ENCODE measurements at places on chromosomes 1 and 21. TPM values are rescaled to one million over a fixed set of nuclear protein-coding genes. Genes with fewer than 3 reads are reported as not detected.

The FTCD gene
- 0.41 TPM for total RNA-seq

GRCh38 chr1:109643385-109644230, 12.3 kb upstream of the GSTM4 start:
- no peak for DNase-seq

- DNase-seq = no peak
Measured at GRCh38 chr1:82086739-82087138, 286.0 kb downstream of the ADGRL2 start.

The CDC42BPA gene
- total RNA-seq = 154 TPM

The GPR25 gene
- not detected for total RNA-seq

Data from frontal cortex (tissue), 4 donors.